ENCODE measurements at places on chromosomes 2 and 18. TPM values are rescaled to one million over a fixed set of nuclear protein-coding genes. Genes with fewer than 3 reads are reported as not detected.

Gene NLRC4
- not detected for total RNA-seq

Gene MATN3
- total RNA-seq = 1.9 TPM

Gene PRKAG3
- total RNA-seq = not detected

GRCh38 chr2:73341039-73341438 is 44.6 kb upstream of the ALMS1 start:
- no peaks in the 10 kb centered on the region for H3K4me1 ChIP-seq
- no peaks in the 10 kb centered on the region for H3K36me3 ChIP-seq
- no peak for DNase-seq
- no peak overlapping the region for H3K4me3 ChIP-seq
- peaks cover 21% of the 10 kb centered on the region for H3K27me3 ChIP-seq

Data from PC-9 (cell line).